ENCODE measurements at places on chromosomes 12 and 14.

- DNase-seq: no peak
Observed at GRCh38 chr12:4434706-4435425, 10.7 kb downstream of the FGF6 start.

DNA sequence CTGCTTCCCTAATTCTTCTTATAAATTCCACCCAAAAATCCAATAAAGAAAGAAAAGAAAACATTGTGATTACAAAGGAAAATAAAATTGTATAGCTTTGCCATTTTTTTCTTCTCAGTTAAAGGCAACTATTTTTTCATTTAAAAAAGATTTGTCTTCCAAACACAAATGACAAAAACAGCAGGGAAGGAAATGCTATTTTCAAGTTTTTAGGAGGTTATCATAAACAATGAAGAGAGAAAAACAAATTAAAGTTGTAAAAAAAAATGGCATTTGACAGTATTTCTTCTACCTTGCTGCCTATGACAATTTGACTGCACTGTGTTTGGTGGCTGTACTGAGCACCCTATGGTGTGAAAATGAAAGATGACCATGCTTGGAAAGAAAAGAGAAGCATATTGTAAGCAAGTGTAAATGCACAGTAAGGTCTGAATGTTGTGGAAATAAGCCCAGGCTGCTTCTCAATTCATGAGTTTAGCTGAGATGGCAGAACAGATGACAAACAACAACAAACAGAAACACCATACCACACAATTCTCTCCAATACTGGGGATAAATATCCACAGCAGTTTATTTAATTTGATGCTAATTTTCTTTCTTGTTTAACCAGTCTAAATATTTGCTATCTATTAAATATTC lies 109.8 kb downstream of the PRKD1 start:
- DNase-seq: no peak

DNA sequence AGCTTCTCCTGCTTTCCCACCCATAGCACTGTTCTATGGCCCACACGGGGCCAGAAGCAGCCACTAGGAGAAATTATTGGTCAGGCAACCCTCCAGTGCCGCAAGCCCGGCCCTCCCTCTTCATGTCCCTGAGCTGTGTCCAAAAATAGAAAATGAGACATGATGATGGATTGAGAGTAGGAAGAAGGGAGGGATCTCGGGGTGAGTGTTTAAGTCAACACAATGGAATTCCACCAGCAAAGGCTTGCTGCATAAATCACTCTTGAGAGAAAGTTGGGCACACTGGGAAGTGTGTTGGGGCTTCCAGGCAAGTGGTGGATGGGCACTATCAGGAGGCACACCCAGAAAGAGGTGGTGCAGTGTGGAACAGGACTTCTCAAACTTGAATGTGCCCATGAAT lies 94.2 kb downstream of the LLPH start:
- no peak for DNase-seq

GRCh38 chr14:60093080-60093479 lies 1.4 kb downstream of the PCNX4 start:
- no peak for DNase-seq
